Neural crest cell (in vitro differentiated cells): ENCODE measurements at places on chromosomes 6 and 20.

- DNase-seq: no peak
Measured at GRCh38 chr20:63403403-63404105, 42.4 kb upstream of the CHRNA4 start.

- DNase-seq: no peak
Measured at GRCh38 chr20:38302786-38303185, 1.2 kb upstream of the BPI start.

DNA sequence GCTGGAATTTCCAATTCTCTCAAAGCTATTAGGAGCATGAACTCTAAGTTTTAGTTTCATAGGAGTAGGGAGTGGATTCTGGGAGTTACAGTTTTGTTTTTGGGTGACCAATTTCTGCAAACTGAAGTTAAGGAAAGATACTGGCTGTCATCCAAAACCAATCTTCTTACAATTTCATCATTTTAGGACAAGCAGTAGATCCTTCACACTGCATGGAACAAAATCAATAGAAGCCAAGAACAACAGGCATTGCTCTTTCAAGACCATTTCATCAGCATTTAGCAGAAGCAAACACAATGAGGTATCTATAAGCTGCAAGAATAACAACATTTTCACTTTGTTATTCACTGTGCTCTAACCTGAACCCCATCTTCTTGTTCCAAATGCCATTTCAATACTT is 173.0 kb downstream of the GMDS start:
- no peak for DNase-seq

- no peak for DNase-seq
Measured at GRCh38 chr6:146481527-146481926, 62.1 kb upstream of the RAB32 start.

DNA sequence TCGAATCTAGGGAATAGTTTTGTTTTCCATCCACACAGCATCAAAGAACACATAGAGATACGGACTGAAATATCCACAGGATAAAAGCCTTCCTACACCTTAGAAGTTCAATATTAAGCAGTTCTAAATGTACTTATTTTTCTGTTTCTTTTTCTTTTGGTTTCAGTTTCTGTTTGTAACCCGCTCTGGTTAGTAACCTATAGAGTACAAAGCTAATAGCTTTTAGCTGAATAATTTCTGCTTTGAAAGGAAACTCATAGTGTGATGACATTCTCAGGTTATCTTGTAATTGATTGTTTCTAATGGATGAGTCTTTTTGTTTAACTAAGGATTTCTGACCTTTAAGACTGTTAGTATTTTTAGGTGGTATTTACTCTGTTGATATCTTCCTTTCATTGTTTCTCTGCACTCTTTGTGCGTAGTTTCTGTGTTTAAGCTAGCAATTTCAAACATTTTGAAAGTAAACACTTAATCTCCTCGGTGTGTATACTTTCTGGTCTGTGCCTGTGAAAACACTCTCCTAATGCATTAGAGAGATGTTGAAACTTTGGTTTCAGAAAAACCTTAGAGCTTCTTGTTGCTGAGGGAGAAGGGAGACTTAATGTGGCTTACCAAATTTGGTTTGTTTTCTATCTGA is 385.5 kb downstream of the HDGFL1 start:
- no peak for DNase-seq

GRCh38 chr6:16168858-16169257 is 40.0 kb downstream of the MYLIP start:
- DNase-seq: no peak

DNA sequence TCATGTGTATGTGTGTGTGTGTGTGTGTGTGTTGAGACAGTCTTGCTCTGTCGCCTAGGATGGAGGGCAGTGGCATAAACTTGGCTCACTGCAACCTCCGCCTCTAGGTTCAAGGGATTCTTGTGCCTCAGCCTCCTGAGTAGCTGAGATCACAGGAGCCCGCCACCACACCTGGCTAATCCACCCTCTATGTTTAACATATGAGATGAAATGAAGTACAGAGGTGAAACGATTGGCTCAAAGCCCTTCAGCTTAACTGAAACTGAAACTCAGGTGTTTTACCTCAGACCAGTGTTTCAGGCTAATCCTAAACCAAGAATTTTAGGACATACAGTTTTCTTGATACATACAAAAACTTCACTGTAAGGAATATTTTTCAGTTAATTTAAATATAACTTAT is 167.3 kb downstream of the KCNQ5 start:
- DNase-seq: no peak
